T-helper 17 cell (primary cell): ENCODE measurements at places on chromosomes 5 and 9.

DNA sequence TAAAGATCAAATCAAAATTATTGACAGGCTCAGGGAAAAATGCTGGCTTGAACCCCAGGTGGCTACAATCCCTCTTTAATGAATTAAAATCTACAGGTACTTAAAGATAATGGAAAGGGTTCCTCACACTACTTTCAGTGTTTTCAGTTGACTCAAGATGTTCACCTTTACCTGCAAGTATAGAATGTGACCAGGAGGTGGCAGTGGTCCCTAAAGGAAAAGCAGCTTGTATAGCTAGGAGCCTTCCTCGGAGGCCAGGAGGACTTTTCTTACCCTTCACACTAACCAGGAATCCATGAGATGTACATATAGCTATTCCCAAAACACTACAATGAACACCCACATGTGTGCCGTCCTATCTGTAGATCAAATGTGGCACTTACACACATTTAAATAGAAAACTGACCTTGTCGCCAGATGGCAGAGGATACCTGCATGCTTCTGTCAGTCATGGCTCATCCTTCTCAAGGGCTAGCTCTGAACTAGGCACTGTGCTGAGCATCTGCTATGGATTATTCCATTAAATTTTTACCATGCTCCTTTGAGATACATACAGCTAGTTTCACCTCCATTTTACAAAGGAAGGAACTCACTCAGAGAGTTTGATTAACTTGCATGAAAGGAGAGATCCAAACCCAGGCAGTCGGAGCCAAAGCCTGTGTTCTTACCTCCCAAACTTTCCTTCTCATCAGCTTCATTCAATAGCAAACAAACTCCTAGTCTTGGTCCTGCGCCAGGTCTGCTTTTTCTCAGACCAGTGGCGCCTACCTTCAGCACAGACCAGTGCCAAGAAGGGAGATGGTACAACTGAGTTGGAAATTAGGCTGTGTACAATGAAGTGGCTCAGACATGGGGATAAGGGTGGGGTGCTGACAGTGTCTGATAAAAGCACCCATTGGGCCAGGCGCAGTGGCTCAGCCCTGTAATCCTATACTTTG lies 24.5 kb downstream of the C9orf152 start:
- DNase-seq = peak; percentile 12

- DNase-seq = no peak
Observed at GRCh38 chr5:96004087-96004486, 42.4 kb upstream of the ELL2 start.

- no peak for DNase-seq
Observed at GRCh38 chr5:125496393-125496792, 750.0 kb upstream of the ZNF608 start.

GRCh38 chr5:31479706-31480105 lies 52.2 kb downstream of the DROSHA start:
- DNase-seq = no peak

DNA sequence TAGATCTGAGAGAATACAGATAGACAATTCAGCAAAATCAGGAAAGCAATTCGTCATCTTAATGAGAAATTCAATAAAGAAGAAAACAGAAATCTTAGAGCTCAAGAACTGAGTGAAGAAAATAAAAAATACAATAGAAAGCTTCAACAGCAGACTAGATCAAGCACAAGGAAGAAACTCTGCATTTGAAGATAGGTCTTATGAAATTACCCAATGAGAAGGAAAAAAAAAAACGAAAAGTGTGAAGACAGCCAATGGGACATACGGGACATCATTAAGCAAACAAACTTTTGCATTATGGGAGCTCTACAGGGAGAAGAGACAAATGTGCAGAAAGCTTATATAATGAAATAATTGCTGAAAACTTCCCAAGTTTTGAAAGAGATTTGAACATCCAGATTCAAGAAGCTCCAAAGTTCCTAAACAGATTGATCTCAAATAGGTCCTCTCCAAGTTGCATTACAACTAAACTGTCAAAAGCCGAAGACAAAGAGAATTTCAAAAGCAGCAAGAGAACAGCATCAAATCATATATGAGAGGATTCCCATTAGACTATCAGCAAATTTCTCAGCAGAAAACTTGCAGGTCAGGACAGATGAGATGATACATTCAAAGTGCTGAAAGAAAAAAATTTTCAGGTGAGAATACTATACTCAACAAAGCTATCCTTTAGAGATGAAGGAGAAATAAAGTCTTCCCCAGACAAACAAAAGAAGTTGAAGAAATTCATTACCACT lies 10.8 kb upstream of the RLN2 start:
- DNase-seq = no peak

- no peak for DNase-seq
Observed at GRCh38 chr9:34642679-34643078, 3.8 kb upstream of the GALT start.

DNA sequence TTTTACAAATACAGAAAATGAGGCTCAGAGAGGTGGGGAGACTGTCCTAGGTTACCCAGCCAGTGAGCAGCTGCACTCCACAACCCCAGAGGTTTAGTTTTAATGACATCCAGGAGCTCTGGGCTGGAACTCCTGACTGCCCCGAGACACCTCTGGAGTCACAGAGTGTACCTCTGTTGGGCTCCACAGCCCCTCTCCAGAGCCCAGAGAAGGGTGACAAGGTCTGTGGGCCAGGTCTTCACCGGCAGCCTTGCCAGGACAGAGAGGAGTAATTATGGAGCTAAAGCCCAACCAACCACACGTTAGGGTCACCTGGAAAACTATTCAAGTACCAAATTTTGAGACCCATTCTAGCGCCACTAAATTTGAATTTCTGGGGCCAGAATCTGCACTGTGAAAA lies 11.1 kb downstream of the CDX1 start:
- no peak for DNase-seq

- no peak for DNase-seq
Observed at GRCh38 chr9:133378408-133378962, 2.3 kb downstream of the STKLD1 start.

DNA sequence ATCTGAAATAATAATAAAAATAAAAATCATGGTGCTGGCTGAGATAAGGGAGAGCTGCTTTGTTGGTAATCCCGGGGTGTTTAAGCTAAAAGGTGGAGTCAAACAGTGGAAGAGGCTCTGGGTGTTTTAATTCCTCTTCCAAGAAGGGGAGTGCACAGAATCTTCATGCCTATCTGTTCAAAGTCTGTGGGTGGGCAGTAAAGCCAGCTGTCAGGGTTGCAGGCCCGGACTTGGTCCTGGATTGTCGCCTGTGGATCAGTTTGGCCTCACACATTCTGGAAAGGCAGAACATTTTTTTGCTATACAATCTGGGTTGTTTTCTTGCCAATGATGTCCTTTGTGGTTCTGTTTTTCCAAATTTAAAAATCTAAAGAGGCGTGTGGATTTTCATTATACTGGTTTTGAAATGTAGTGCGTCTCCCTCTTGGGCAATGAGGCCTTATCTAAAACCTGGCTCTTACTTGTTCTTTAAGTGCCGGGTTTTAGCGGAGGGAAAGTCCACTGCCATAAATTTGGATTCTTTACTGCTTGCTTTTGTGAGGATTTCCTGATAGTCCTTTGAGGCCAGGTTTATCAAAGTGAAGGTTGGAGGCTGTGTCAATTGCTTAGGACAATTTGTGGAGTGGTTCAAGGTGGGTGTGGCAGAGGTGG lies 5.8 kb downstream of the ANKDD1B start:
- no peak for DNase-seq

DNA sequence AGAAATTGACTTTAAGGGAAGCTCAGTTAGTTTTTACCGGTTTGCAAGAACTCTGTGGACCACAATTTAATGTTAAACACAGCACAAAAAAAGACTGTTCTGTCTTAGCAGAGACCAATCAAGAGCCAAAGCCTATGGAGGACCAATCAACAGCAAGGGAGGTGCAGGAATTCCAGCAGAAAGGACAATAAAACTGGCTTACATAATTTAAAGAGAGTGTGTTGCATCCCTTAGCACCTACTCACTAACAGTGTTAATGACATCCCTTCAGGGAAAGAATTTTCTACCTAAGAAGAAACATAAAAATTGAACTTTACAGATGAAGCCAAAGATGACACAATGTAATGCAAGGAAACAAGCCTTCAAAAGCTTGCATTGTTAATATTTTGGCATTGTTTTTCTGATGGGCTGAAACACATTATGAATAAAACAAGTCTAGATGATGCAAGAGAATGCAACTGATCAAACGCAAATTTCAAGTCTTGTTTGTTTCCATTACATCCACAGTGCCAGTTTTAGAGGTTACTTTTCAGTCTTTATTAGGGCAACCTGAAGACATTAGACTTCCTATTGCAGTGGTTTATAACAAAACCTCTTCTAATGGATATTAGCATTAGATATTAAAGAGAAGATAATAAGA lies 111.3 kb upstream of the FST start:
- DNase-seq = no peak

GRCh38 chr5:95081500-95081960 lies 203.4 kb downstream of the MCTP1 start:
- DNase-seq = no peak

- DNase-seq = no peak
Observed at GRCh38 chr5:109529987-109530386, 120.2 kb upstream of the PJA2 start.

DNA sequence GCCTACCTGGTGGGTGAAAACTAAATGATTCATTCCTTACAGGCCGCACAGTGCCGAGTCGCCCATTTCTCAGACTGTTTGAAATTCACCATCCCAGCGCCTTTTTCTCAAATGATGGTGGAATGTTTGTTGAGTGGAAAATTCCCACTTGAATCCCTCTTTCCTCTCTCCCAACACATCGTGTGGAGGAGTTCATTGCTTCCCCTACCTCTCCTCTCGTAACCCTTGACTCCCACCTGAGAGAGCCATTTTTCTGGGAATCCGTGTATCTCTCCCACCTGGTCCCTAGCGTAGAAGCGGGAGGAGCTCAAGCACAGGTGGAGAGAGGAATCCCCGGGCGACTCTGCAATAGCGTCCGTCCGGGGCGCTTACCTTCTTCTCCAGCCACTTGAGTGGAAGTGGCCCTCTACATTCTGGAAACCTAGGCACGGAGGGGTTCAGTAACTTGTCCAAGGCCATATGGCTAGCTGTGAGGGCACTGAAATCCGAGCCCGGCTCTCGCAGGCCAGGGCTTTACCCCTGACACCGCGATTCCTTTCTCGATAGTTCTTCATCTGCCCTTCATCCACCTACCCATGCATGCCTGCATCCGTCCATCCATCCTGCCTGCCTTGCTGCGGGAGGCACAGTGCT lies 683 bp downstream of the OSMR start:
- no peak for DNase-seq

- DNase-seq = no peak
Observed at GRCh38 chr5:78537821-78538220, 110.8 kb downstream of the LHFPL2 start.

- DNase-seq = no peak
Observed at GRCh38 chr9:133713150-133713959, 24.8 kb downstream of the SARDH start.

GRCh38 chr5:143986516-143987212 lies 174.7 kb downstream of the HMHB1 start:
- no peak for DNase-seq

- DNase-seq = no peak
Observed at GRCh38 chr5:158051036-158051435, 192.1 kb upstream of the CLINT1 start.

GRCh38 chr5:41416336-41416735 lies 94.1 kb downstream of the PLCXD3 start:
- DNase-seq = no peak

DNA sequence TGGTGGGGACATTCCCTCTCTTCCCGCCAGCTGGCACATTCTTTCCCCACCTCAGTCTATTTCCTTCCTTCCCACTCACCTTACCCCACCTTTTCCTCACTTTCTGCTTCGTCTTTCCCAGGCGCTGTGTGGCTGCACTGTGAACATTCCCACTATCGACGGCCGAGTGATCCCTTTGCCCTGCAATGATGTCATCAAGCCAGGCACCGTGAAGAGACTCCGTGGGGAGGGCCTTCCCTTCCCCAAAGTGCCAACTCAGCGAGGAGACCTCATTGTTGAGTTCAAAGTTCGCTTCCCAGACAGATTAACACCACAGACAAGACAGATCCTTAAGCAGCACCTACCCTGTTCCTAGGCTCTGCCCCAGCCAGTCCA lies 7.3 kb downstream of the DNAJB5 start:
- DNase-seq = no peak

DNA sequence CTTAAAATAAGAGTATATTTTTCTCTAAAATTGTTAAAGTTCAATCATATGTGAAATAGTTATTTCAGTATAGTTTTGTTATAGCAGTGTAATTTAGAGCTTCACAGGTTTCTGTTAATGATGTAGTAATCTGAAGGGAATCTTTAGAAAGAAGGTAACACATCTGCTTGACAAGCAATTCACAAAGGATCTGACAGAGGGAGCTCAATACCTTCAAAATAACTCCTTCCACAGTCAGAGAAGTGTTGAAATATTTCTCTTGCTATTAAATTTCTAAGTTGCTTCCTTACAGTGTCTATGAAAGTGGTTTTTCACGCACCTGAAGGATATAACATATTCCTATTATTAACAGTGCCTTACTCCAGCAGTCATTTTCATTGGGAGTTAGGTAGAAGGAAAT lies 44.9 kb downstream of the SLC25A51 start:
- no peak for DNase-seq

- no peak for DNase-seq
Observed at GRCh38 chr5:155886311-155887031, 440.5 kb upstream of the SGCD start.

GRCh38 chr5:53303105-53303504 lies 177.3 kb upstream of the FST start:
- DNase-seq = no peak

- no peak for DNase-seq
Observed at GRCh38 chr5:97923496-97923895, 740.4 kb upstream of the RIOK2 start.

DNA sequence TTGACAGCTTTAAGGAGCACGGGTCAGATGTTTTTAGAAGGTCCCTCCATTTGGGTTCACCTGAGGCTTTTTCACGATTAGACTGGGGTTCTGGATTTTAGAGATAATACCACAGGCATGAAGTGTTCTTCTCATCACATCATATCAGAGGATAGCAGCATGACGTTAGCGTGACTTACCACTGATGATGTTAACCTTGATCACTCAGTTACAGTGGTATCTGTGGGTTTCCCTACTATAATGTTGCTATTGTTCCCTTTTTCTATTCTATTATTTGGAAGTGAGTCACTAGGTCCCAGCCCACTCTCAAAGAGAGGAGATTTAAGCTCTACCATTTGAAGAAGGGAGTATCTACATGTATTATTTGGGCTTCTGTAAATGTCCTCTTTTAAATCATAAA lies 300.0 kb downstream of the MAST4 start:
- DNase-seq = no peak

GRCh38 chr5:143516249-143516648 lies 112.8 kb upstream of the NR3C1 start:
- no peak for DNase-seq

DNA sequence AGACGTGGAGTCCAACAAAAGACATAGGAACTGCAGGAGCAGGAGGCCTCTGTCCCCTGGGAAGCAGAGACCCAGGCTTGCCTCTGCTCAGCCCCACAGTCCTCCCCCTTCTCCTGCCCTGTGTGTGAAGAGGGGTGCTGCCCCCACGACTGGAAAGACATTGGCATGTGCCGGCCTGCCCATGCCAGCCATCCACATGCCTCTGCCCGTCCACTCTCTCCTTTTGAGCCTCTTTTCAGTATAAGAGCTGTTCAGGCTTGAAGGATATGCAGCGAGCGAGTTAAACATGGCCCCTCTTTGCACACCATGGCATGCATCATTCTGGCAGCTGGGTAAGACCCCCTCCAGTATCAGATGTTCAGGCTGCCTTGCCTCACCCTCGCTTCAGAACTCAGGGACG lies 159.7 kb upstream of the OTULINL start:
- DNase-seq = no peak

GRCh38 chr5:72486371-72486770 lies 20.8 kb downstream of the ZNF366 start:
- no peak for DNase-seq
